B cell (primary cell): ENCODE measurements at places on chromosomes 11 and 22.

- H3K27ac ChIP-seq, result no peak overlapping the region
- H3K4me3 ChIP-seq, result no peak overlapping the region
- no peaks in the 10 kb centered on the region for H3K27me3 ChIP-seq
Measured at GRCh38 chr22:17130199-17130598, 9.0 kb upstream of the TMEM121B start.

DNA sequence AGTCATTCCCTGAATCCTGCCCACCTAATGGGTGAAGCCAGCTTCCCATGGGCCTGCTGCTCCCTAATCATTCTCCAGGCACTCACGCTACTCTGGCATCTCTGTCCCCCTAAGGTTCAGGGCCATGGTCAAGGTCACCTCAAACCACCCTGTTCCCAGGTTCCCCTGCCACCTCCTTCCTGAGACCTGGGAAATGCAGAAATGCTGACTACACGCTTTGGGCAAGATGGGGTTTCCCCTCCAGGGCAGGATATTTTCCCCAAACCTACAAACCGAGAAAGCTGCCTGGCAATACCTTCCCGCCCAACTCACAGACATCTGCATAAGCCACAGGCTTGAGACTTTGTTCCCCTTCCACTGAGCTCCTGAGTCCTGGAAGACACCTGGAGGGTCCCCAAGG, 97.6 kb downstream of the FEZ1 start:
- no peaks in the 10 kb centered on the region for H3K4me1 ChIP-seq
- no peak overlapping the region for H3K27ac ChIP-seq
- H3K36me3 ChIP-seq, result no peaks in the 10 kb centered on the region
- H3K4me3 ChIP-seq, result no peak overlapping the region
- peaks cover 14% of the 10 kb centered on the region for H3K27me3 ChIP-seq

- no peaks in the 10 kb centered on the region for H3K27me3 ChIP-seq
- H3K4me3 ChIP-seq, result no peak overlapping the region
- DNase-seq, result no peak
- H3K36me3 ChIP-seq, result no peaks in the 10 kb centered on the region
- H3K27ac ChIP-seq, result no peak overlapping the region
Measured at GRCh38 chr22:31086703-31087330, 5.7 kb downstream of the SMTN start.

DNA sequence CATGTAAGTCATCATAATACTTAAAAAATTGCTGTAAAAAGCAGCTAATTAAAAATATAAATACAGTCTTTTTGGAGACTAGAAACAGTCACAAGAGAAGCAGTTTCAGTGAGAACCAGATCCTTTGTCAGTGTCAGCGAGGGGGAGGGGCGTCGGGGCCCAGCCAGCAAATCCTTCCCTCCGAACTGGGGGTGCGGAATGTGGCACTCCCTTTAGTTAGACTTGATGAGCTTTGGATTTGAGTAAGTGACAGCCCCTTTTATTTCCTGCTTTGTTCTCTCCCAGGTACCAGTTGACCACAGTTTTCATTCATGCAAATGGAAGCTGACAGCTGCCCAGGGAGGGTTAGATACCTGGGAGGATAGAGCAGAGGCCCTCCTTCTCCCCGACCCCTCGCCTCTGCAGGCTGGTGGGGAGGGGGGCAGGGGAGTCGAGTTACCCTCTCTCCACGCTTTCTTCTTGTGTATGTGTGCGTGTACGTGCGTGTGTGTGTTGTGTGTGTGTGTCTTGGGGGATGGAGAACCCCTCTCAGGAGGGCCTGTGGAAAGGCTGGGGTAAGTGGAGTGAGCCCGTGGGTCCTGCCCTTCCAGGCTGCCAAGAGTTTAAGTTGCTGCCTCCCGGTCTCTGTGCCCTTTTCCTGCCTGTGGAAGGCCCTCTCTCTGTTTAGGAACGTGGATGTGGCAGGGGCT, 38.3 kb downstream of the PTPRJ start:
- peaks cover 69% of the 10 kb centered on the region for H3K4me1 ChIP-seq
- no peak overlapping the region for H3K4me3 ChIP-seq
- H3K27me3 ChIP-seq, result no peaks in the 10 kb centered on the region
- no peaks in the 10 kb centered on the region for H3K36me3 ChIP-seq

GRCh38 chr22:28521451-28521850, 158.2 kb downstream of the TTC28 start:
- no peak for DNase-seq
- no peaks in the 10 kb centered on the region for H3K27me3 ChIP-seq
- H3K4me3 ChIP-seq, result no peak overlapping the region
- no peaks in the 10 kb centered on the region for H3K36me3 ChIP-seq

DNA sequence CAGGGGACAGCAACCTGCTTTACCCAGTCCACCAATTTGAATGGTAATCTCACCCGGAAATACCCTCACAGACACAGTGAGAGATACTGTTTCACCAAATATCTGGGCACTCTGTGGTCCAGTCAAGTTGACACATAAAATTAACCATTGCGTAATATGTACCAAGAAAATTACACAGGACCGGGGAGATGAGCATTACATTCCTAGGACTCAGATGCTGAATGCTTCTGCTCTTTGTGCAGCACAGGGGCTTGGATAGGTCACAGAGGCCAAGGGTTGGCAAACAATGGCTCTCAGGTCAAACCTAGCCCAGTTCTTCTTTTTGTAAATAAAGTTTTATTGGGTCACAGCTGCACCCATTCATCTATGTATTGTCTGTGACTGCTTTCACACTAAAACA, 557.2 kb downstream of the MN1 start:
- no peak overlapping the region for H3K4me3 ChIP-seq
- DNase-seq, result no peak
- H3K36me3 ChIP-seq, result no peaks in the 10 kb centered on the region
- H3K4me1 ChIP-seq, result no peaks in the 10 kb centered on the region
- peaks cover 4% of the 10 kb centered on the region for H3K27me3 ChIP-seq
- no peak overlapping the region for H3K27ac ChIP-seq

DNA sequence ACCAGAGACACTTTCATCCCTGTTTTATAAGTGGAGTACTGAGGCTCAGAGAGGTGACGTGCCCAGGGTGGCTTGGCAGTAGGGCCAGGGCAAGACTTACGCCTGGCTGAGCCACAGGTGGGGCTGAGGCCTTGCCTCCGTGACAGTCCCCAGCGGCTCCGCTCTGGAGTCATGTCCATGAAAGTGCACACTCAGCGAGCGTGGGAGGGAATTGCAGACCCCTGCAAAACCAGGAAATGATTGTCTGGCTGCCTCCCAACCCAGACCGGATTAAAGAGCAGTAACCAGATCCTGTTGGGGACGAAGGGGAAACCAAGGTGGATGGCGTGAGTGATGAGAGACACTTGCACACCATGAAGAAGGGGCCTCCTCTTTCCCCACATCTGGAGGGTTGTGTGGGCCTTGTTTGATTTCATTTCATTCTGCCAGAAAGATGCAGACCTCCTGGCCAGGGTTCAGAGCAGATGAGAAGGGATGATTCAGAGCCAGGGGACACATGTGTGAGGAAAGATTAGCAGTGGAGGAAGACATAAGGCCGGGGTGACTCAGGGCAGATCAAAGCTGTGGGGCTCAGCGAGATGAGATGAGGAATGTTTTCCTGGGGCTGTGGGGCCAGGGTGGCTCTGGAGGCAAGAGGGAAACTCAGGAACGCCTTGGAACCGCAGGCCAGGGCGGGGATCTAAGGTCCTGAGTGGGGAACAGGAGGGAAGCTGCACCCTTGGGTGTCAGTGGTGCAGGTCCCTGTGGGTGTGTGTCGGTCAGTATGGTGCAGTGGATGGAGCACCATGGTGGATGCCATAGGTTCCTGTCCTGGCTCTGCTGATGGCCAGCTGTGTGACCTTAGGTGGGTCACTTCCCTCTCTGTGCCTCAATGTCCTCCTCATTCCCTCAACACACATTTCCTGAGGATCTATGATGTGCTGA, 29.9 kb upstream of the LRRC32 start:
- H3K27me3 ChIP-seq, result no peaks in the 10 kb centered on the region
- no peak overlapping the region for H3K4me3 ChIP-seq
- H3K27ac ChIP-seq, result no peak overlapping the region
- no peak for DNase-seq
- no peaks in the 10 kb centered on the region for H3K36me3 ChIP-seq

GRCh38 chr11:131839326-131839725, 468.9 kb downstream of the NTM start:
- no peak overlapping the region for H3K4me3 ChIP-seq
- H3K27me3 ChIP-seq, result no peaks in the 10 kb centered on the region
- H3K27ac ChIP-seq, result no peak overlapping the region
- H3K36me3 ChIP-seq, result no peaks in the 10 kb centered on the region

- H3K36me3 ChIP-seq, result no peaks in the 10 kb centered on the region
- H3K4me3 ChIP-seq, result no peak overlapping the region
- peaks cover 57% of the 10 kb centered on the region for H3K4me1 ChIP-seq
- no peak for DNase-seq
- no peak overlapping the region for H3K27ac ChIP-seq
- no peaks in the 10 kb centered on the region for H3K27me3 ChIP-seq
Measured at GRCh38 chr11:65489035-65489705, 9.7 kb upstream of the MALAT1 start.

DNA sequence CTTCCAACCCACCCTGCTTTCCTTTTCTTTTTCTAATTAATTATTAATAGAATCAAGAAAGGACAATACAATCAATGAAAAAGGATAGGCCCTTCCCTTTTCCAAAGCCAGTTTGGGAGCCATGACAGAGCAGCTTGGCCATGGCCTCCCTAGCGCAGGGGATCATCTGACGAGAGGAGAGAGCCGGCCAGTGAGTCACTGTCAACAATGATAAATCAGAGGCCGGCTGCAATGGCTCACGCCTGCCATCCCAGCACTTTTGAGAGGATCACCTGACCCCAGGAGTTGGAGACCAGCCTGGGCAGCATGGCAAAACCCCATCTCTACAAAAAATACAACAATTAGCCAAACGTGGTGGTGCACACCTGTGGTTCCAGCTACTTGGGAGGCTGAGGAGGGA, 27.5 kb upstream of the KRTAP5-7 start:
- H3K4me3 ChIP-seq, result no peak overlapping the region
- H3K27me3 ChIP-seq, result no peaks in the 10 kb centered on the region
- H3K36me3 ChIP-seq, result no peaks in the 10 kb centered on the region
- H3K27ac ChIP-seq, result no peak overlapping the region
- no peak for DNase-seq
- no peaks in the 10 kb centered on the region for H3K4me1 ChIP-seq

DNA sequence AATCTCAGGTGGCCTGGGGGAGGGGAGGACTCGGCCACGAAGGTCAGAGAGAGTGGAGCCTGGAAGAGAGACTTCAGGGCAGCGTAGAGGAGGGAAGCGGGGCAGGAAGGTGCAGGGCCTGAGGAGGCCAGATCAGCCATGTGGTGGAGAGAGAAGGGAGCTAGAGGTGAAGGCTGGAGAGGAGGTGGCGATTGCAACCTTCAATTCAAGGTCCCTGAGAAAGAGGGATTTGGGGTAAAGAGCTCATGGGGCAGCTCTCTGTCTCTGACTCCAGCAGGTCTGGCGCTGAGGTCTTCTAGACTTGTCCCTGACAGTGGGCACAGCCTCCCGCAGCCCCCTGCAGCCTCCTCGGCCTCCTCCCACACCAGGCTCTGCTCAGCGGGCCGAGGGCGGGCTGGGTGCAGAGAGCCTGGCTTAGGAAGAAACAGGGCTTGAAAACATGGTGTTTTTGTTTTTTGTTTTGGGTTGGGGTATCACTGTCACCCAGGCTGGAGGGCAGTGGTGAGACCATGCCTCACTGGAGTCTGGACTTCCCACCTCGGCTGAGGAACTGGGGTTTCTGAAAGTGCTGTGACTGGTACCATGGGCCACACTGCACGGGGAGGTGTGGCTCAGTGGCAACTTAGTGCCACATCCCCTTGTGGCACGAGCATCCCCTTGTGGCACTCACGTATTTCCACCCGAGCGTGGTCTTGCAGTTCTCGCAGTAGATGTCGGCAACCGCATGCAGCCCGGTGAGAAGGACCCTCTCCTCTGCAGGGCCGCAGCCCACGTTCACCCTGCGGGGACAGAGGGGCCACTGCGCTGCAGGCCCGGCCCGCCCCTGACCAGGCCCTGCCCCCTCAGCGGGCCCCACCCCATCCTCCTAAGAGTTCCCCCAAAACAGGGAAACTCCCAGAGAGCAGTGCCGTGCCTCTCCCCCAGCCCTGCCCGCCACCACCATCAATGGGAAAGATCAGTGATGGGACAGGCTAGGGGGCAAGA, 32.6 kb downstream of the YPEL1 start:
- H3K36me3 ChIP-seq, result no peaks in the 10 kb centered on the region
- no peak for DNase-seq
- H3K27ac ChIP-seq, result no peak overlapping the region
- no peaks in the 10 kb centered on the region for H3K27me3 ChIP-seq
- no peak overlapping the region for H3K4me3 ChIP-seq

- no peaks in the 10 kb centered on the region for H3K4me1 ChIP-seq
- no peak overlapping the region for H3K27ac ChIP-seq
- H3K4me3 ChIP-seq, result no peak overlapping the region
Measured at GRCh38 chr11:40388097-40388818, 1071.2 kb downstream of the LRRC4C start.

GRCh38 chr11:1763336-1763795, 361 bp downstream of the CTSD start:
- H3K4me3 ChIP-seq, result peak overlapping the region; percentile 16
- peaks cover 2% of the 10 kb centered on the region for H3K36me3 ChIP-seq
- peak overlapping the region; percentile 62 for H3K27ac ChIP-seq
- H3K4me1 ChIP-seq, result peaks cover 32% of the 10 kb centered on the region
- H3K27me3 ChIP-seq, result no peaks in the 10 kb centered on the region
- DNase-seq, result no peak

- no peak overlapping the region for H3K27ac ChIP-seq
- H3K4me1 ChIP-seq, result no peaks in the 10 kb centered on the region
- H3K36me3 ChIP-seq, result no peaks in the 10 kb centered on the region
- DNase-seq, result no peak
- H3K27me3 ChIP-seq, result peaks cover 2% of the 10 kb centered on the region
Measured at GRCh38 chr11:116413301-116414242, 359.2 kb downstream of the BUD13 start.

GRCh38 chr22:35883031-35883620, 145.5 kb downstream of the RBFOX2 start:
- no peak for DNase-seq
- no peak overlapping the region for H3K27ac ChIP-seq
- no peaks in the 10 kb centered on the region for H3K36me3 ChIP-seq
- H3K4me1 ChIP-seq, result no peaks in the 10 kb centered on the region

GRCh38 chr22:50218996-50219727, 18.4 kb downstream of the SELENOO start:
- no peak overlapping the region for H3K4me3 ChIP-seq
- H3K27ac ChIP-seq, result no peak overlapping the region
- H3K27me3 ChIP-seq, result no peaks in the 10 kb centered on the region
- no peak for DNase-seq

DNA sequence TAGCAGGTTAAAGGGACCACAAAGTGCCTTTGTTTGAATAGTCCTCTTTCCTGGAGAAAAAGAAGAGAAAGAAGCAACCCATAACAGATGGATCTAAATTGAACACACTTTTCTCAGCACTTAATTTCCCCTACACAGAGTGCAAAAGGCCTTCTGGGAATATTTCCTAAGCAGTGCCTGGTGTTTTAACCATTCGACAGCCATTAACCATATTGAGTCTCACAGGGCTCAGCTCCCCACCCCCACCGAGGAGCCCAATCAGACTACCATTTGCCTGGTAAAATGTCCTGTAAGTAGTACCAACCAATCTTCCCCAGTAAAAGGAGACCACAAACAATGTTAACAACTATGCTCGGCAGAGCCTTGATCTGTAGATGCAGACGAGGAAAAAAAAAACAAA, 40.7 kb upstream of the SLC6A5 start:
- no peaks in the 10 kb centered on the region for H3K27me3 ChIP-seq
- no peaks in the 10 kb centered on the region for H3K4me1 ChIP-seq
- H3K4me3 ChIP-seq, result no peak overlapping the region
- no peak overlapping the region for H3K27ac ChIP-seq
- DNase-seq, result no peak
